ENCODE measurements at places on chromosomes 2 and 18.

DNA sequence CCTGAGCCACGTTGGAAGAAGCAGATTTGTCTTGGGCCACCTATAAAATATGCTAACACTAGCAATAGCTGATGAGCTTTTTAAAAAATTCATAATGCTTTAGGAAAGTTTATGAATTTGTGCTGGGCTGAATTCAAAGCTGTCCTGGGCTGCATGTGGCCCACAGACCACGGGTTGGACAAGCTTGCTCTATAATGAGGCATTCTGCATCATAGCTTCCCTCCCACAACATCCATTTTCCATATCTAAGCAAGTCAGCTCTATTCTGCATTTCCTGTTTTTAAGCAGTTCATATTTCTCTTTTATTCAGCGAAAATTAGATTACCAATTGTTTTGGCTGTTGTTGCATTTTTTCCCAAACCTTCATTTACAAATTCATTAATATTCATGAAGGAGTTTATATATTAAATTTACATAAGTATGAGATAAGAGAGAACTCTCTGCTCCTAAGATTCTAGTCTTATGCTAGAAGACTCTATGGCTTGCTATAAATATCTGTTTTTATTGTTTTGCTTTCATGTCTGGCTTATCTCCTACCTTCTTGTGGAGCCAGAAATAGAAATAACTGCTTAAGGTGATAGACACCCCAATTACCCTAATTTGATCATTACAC lies 114.5 kb upstream of the HNRNPA3 start:
- DNase-seq: no peak

DNA sequence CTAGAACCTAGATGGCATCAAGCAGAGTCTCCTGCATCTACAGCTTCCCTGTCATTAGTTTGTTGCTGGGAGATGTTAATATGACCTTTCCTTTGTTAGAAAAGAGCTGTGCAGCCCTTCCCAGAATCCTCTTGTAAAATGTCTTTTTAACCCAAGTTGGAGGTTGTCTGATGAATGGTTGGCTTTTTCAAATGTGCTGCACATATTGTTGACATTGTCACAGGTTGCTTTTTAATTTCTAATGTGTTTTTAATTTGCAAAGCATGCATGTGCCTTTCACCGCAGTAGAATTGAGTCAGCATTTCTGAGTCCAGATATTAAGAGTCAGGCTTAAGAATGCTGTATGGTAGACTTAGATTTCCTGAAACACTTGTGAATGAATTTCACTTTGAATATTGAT lies 120.8 kb downstream of the GREB1L start:
- DNase-seq: no peak

DNA sequence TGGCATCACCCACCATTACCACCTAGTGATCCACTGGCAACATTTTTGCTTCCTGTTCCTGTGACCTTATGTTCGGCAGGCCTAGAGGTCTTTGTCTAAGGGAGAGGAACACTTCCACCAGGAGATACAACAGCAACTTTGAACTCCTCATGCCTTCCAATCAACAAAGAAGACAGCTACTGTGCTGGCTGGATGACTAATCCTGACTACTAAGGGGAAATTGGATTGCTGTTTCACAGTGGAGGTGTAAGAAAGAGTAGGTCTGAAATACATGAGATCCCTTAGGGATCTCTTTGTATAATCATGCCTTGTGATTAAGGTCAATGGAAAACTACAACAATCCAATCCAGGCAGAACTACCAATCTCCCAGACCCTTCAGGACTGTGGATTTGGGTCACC lies 45.2 kb downstream of the EIF2AK3 start:
- DNase-seq: no peak

- DNase-seq: no peak
Measured at GRCh38 chr2:37919631-37920032, 5.5 kb upstream of the RMDN2 start.

- DNase-seq: no peak
Measured at GRCh38 chr2:176514805-176515500, 245.7 kb downstream of the MTX2 start.

DNA sequence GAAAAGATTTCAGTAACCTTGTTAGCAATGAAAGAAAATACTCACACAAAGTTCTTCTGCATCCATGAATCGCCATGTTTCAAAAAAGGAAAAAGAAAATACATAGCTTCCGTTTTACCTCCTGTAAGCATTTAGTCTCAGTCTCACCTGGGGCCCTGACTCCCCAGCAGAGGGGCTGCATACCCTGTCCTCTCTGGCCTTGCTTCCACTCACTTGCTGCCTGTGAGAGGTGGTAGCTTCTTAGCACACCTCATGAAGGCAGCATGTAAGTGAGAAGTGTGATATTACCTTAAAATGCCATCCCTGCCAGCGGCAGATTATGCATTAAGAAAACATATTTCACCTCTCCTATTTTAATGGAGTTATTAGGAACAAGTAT lies 49.3 kb upstream of the ZNF385B start:
- no peak for DNase-seq

GRCh38 chr18:79405781-79406575 lies 10.2 kb downstream of the NFATC1 start:
- peak; percentile 89 for DNase-seq

GRCh38 chr2:109582928-109583895 lies 30.6 kb downstream of the SEPTIN10 start:
- peak; percentile 1 for DNase-seq

GRCh38 chr2:60838481-60838880 lies 42.9 kb upstream of the REL start:
- DNase-seq: no peak

DNA sequence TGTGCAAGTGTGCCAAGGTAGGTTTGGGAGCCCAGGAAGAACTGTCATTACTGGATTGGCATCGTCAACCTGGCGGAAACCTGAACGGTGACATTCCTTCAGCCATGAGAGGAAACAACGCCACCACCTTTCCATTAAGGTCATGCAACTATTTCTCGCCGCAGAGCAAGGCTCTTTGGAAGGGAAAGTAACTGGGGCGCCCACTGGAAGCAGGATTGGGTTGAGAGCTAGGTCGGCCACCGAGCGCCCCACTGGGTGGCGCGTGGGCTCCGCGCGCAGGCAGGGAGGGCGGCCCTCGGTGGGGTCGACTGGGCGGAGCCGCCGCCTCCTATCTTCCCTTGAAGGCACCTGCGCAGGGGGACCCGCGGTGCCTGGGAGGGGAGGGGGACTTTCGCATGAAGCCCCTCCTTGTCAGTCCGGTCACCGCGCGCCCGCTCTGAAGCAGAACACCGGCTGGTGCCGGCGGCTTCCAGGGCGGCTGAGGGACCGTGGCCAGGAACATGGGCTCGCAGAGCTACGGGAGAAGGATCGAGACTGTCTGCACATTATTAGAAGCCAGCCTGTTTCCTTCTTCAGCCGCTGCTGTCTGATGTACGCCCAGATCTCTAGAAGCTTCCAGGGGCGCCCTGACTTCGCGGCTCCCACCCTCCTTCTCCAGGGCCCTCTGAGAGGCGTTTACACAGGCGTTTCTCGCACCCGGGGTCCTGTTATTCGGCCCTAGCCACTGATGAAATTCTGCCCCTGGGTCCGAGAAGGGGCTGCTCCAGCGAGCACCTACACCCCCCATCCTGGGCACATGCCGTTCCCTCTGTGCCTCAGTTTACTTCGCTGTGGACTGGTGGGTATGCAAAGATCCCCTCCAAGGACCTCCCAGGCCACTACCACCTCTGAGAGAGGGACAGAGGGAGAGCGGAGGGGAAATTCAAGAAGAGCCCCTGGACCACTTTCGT lies 27.3 kb upstream of the MAL start:
- DNase-seq: no peak

- no peak for DNase-seq
Measured at GRCh38 chr2:232888099-232888836, 18.2 kb downstream of the SNORC start.

- DNase-seq: no peak
Measured at GRCh38 chr2:132691556-132691955, 21.6 kb upstream of the LYPD1 start.

DNA sequence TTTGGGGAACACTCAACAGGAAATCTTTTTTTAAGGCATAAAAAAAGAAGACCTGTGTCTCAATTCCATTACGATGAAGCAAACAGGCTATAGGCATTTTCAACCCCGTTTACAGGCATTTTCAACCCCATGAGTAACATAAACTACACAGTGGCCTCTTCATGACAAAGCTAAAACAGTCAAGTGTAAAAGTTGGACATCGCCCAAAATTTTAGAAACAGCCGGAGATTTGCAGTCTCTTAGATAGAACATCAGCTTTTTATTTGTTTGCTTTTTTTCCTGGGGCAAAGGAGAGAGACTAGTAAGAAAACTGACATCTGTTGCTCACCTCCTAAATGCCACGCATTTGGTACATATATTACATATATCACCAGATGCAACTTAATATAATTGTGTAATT lies 173.7 kb downstream of the CMPK2 start:
- no peak for DNase-seq

- DNase-seq: no peak
Measured at GRCh38 chr18:9488538-9488937, 13.2 kb downstream of the RALBP1 start.

GRCh38 chr18:55999641-56000040 lies 411.6 kb upstream of the TCF4 start:
- no peak for DNase-seq

All from activated CD4-positive, alpha-beta T cell treated with anti-CD3 and anti-CD28 coated beads, Interleukin-2, Interleukin-6, amounts not matched to agents 100 ng/mL and 50 ng/mL, durations not matched to agents 16 hours and 8 hours (primary cell).